ENCODE measurements at places on chromosomes 7 and 10.

DNA sequence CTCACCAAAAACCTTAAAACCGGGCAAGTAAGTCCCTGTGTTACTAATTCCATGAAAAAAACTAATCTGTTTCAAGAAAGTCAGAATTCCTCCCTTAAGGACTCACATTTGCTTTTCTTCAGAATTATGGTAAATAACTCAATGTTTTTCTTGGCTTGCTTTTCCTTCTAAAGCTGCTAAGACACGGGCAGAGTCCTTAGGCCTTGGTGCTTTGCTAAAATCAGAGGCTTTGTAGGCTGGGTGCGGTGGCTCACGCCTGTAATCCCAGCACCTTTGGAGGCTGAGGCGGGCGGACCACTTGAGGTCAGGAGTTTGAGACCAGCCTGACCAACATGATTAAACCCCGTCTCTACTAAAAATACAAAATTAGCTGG lies 32.0 kb downstream of the GNA12 start:
- no peak for DNase-seq

- no peak for DNase-seq
These were observed at the start of gene NPC1L1 for GRCh38 chr7:44541028-44541869. TSS of gene NPC1L1 (minus strand) at chr7:44541330. CDS start at chr7:44541259, 71 bp downstream.

DNA sequence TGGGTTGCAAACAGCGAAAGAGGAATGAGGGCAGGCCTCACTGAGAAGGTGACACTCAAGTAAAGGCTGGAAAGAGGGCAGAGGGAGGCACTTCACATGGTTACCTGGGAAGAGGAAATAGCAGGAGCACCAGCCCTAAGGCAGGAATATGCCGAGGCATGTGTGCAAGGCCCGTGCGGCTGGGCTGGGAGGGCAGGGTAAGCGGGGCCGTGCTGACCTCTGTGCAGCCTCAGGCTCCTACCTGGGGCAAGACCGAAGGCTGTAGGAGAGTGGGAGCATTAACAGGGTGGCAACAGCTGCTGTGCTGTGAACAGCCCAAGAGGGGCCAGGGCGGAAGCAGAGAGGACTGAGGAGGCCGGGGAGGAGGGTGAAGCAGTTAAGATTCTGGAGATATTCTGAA lies 24.0 kb upstream of the SH3PXD2A start:
- no peak for DNase-seq

GRCh38 chr7:42233171-42233570 lies 3.8 kb downstream of the GLI3 start:
- no peak for DNase-seq

- no peak for DNase-seq
These were observed 4.7 kb downstream of the BLVRA start for GRCh38 chr7:43763183-43763582.

DNA sequence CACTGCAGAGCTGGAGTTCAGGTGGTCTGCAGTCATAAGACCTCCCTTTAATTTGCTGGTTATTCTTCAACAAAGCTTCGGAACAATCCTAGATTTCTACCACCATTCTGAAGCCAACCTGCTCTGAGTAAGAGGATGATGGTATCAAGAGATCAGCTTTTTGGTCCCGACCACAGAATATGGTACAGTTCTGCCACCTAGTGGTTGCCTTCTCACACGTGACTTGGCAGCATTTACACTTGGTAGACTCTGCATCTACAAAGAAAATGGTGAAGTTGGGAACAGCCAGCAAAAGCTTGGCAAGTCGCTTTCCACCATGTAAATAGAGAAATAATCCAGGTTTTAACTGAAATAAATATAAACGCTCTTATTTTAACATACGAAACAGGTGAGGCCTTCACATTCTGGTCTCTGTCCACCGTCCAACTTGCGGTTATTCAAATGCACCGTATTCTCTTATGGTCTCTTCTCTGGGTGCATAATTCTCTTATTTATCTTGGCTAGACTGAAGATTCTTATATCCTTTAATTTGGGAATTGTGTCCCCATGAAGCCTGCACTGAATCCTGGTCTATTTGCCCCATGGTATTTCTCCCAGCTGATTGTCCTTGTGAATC lies 173.9 kb upstream of the GRM3 start:
- no peak for DNase-seq

- DNase-seq = no peak
These were observed 79.5 kb downstream of the CARD11 start for GRCh38 chr7:2964208-2964607.

DNA sequence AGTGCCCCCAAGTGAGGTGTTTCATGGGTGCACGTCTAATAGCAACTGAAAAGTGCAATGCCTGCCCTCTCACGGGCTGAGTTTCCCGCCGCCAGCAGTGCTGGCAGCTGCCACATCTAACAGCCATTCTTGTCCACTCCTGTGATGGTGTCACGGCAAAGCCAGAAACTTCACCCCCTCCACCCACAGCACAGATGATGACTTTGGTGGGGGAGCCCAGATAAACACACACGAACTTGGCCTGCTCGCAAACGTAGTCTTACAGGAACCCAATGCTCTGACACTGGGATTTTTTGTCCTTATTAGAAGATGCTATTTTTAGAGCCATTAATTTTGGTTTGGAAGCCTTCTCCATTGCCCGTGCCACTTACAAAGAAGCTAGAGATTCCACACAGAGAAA lies 26.7 kb downstream of the CPXM2 start:
- no peak for DNase-seq

DNA sequence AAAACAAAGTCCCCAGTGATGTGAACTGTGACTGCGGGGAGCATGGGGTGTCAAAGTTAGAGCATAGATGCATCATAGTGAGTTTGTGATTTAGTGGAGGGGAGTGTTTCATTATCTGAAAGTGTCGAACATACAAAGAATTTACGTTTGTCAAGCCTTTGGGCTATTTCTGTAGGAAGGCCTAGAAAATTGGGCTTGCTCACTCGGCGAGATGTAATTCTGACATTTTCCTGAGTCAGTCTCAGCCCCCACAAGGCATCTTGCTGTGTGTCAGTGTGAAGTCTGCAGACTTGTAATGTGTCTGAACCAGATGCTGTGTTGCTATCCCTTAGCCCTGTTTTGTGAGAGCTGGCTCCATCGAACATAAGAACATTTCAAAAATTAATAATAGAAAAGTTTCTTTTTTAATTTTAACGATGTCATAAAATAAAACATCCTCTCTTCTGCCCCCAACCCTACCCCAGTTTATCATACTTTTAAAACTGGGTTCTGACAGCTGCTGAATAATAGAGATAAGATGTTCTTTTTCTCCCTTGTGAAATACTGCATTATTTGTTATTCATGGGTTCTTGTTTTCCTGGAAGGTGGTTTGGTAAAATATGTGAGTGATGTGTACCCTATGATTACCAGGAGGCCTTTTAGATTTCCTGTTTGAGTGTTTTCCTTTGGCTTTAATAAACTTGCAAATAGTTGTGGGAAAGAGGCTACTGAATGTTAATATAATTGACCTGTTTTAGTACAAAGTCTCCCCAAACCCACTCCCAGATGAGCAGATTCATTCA lies 207.4 kb downstream of the GPR158 start:
- no peak for DNase-seq

DNA sequence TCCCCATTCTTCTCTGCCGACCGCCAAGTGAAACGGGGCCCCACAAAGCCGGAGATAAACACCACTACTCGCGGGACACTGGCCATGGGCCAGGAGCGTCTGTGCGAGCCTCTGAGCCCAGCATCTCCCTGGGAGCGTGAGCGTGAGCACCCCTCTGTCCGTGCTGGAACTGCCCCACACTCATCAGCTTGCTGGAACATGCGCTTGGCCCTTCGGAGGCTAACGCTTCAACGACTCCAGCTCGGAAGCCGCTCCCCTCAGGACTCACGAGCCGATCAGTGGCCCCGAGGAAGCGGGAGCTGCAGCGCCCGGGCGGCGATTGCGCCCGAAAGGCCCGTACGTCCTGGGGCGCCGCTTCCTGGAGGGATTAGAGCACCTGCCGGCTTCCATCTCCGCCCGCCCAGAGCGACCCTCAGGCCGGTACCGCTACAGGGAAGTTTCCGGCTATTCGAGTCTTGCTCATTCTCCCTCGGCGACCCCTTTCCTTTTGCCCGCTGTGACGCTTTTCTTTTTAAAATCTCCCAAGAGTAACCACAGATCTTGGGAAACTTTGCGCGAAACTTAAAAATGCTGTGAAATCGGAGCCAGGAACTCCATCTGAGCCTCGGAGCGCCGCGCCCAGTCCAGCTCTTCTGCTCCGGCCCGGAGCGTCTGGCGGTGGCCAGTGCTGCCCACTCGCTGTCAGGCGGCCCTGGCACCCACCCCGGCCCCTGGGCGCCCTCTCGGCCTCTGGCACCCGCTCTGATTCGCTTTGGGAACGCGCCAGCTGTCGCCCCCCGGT lies 1.0 kb downstream of the TLL2 start:
- DNase-seq = no peak

GRCh38 chr7:95859429-95859828 lies 87.1 kb downstream of the DYNC1I1 start:
- DNase-seq = no peak

GRCh38 chr7:132261327-132262159 lies 314.7 kb downstream of the PLXNA4 start:
- no peak for DNase-seq

DNA sequence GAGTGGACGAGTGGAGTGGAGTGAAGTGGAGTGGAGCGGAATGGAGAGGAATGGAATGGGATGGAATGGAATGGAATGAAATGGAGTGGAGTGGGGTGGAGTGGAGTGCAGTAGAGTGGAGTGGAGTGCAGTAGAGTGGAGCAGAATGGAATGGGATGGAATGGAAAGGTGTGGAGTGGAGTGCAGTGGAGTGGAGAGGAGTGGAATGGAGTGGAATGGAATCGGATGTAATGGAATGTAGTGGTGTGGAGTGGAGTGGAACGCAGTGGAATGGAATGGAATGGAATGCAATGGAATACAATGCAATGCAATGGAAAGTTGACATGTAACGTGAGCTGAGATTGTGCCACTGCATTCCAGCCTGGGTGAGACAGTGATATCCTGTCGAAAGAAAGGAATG lies 46.4 kb downstream of the ZNF716 start:
- DNase-seq = no peak

DNA sequence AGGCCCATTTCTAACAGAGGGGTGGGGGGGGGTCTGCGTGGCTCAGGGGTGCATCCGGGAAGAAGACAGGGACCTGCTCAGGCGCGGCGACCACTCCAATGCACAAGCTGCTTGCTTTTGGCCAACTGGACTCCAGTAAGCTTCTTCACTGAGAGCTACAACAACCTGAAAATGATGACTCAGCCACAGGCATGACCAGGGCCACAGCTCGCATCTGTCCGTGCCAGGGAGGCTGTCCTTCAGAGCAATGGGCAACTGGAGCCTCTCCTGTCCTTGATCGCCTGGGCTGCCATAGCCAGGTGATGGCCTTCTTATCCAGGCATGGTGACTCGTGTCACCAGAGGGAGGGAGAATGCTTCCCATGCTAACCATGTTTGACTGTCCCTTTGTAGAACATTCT lies 81.6 kb upstream of the RNF32 start:
- DNase-seq = no peak

GRCh38 chr10:521261-522250 lies 167.9 kb downstream of the DIP2C start:
- DNase-seq = no peak

GRCh38 chr10:3292636-3293035 lies 120.1 kb upstream of the PITRM1 start:
- no peak for DNase-seq

DNA sequence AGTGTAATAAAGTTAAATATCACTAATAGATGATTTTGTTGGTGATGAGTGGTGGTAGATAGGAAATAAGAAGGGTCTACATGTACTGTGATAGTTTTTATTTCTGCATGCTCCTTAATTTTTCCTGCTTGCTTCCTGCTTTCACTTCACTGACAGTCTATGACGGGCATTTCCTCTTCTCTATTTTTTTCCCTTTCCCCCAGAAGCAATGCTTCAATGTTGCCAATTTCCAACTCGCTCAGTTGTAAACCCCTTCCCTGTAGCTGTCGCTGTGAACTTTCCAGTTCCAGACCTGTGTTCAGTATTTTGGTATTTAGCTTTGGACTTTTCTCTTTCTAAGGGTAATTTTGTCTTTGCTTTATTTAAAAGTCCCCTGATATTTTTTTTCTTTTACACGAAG lies 123.5 kb upstream of the AGR3 start:
- DNase-seq = no peak

- no peak for DNase-seq
These were observed 190.8 kb downstream of the MLLT10 start for GRCh38 chr10:21724687-21725367.

DNA sequence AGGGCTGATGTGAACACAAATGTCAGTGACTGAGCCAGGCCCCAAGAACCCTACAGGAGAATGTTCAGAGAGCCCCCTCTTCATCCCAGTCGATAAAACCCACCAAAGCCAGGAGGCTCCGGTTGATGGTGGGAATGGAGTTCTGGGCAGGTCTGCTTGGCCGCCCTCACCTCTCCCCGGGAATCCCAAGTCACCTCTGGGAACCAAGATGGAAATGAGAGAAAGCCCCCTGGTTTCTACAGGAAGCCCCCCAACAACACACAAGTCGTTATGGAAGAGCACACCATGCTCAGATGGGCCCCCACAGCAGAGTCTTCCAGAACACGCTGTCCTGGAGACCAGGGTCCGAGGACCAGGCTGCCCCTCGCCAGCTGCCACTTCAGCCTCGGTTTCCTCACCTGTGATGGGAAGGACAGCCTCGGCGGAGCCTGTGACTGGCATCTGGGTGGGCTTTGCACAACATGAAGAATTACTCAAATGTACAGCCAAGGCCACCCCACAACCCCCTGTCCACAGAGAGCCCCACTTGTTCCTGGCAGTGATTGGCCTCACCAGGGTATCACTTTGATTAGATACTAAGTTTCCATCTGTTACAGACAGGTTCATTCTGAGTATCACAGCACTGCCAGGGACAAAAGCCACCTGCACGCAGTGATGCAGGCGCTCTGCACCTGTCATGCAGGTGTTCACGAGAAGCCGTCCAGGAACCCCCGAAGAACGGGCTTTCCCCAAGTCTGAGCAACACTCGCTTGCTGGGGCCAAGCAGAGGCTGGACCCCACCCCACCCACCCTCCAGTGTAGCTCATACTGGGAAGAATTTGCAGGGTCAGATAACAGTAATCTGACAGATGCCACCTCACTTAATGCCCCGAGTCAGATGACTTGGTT lies 57.6 kb downstream of the MKI67 start:
- no peak for DNase-seq

- DNase-seq = no peak
These were observed 122.6 kb upstream of the ASAH2 start for GRCh38 chr10:50373821-50374501.

DNA sequence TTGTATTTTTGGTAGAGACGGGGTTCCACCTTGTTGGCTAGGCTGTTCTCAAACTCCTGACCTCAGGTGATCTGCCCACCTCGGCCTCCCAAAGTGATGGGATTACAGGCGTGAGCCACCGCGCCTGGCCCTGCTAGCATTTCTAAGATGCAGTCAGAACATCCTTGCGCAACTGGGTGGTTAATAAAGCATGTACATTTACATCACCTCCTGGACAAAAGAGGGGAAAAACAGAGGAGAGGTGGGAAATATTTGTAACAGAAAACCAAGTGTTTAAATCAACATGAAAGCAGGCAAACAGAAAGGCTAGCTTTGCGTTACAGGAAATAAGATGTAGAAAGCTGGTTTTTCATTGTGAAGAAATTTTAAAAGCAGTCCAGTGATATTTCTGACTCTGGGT lies 220.9 kb upstream of the KMT2E start:
- DNase-seq = no peak

Measured in stimulated activated CD4-positive, alpha-beta T cell treated with anti-CD3 and anti-CD28 coated beads, TNF-alpha, amount 100 ng/mL, for 1 hour (primary cell).